Activated CD4-positive, alpha-beta T cell treated with anti-CD3 and anti-CD28 coated beads for 36 hours (primary cell): ENCODE measurements at places on chromosomes 1 and 21. TPM values are rescaled to one million over a fixed set of nuclear protein-coding genes. Genes with fewer than 3 reads are reported as not detected.

DNA sequence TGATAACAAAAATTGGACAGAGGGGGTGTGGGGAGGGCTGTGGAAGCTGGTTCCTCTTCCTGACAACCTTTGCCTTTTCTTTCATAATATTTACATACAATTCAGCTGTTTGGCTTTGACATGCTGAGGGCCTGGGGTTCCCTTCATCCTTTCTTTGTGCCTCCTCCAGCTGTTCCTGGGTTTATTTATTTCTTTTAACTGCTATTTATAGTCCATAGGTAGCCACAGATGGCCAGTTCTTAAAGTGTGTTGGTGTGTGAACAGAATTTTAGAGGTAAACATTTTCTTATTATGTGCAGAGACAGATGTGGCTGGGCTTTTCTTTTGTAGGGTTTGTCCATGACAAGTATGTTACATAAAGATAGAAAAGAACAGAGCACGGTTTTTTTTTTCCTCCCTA, 34.1 kb upstream of the CNIH3 start:
- no peaks in the 10 kb centered on the region for H3K36me3 ChIP-seq
- H3K27ac ChIP-seq, result no peak overlapping the region
- H3K4me3 ChIP-seq, result no peak overlapping the region
- H3K4me1 ChIP-seq, result no peaks in the 10 kb centered on the region

GRCh38 chr1:174075245-174075692, 53.1 kb upstream of the RC3H1 start:
- DNase-seq, result no peak
- H3K4me3 ChIP-seq, result no peak overlapping the region
- no peaks in the 10 kb centered on the region for H3K36me3 ChIP-seq
- H3K4me1 ChIP-seq, result no peaks in the 10 kb centered on the region
- peaks cover 1% of the 10 kb centered on the region for H3K27me3 ChIP-seq

DNA sequence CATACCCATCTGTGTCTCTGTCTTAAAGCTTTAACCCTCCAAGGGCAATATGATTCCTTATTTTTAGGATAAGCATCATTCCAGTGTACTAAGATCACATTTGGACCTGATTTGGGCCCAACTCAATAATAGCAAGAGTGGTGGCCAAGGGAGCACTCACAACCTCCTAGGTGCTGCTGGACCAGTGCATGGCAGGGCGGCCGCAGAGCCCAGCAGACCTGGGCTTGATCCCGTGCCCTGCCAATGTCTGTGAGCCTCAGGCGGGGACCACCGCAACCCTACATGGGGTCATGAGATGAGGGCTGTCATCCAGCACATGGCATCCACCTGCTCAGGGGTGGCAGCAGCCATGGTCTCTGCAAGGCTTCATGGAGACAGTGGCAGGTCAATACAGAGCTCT, 201.8 kb upstream of the TMEM51 start:
- no peaks in the 10 kb centered on the region for H3K4me1 ChIP-seq
- no peak overlapping the region for H3K4me3 ChIP-seq
- H3K27me3 ChIP-seq, result no peaks in the 10 kb centered on the region

Gene ALX3
- total RNA-seq, result not detected

DNA sequence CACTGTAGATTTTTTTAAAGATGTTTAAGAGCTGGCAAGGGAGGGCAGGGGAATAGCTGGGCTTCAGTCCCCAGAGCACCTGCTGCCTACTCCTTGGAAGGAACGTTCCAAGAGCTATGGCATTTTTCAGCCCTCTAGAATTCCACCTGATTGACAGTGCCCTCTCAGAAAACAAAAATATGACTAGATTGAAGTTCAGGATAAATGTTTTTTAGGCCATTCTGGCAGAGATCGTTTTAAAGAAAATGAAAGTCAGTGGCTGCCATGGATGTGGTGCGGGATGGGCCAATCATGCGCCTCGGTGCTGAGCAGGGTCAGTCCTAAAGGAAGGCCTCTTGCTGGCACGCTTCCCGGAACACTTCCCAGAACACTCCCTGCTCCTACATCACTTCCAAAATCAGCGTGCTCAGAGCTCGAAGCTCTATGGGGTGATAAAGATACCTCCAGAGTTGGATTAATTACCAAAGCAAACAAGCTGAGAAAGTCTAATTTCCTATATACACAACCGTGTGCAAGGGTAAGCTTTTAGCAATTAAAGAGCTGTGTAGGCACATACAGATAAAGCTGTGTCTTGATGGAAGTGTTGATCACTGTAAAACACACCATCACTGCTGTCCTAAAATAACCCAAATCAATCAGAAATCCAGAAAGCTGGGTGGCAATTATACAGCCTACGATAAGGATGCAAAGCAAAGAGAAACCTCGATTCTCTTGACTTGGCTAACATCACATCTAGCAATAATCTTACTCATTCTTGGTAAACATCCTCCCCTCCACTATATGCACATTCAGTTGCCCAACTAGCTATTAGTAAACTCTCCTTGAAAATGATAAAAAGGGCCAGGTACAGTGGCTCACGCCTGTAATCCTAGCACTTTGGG, 34.6 kb downstream of the TGFBR3 start:
- no peak overlapping the region for H3K27ac ChIP-seq
- DNase-seq, result no peak
- H3K4me1 ChIP-seq, result peaks cover 2% of the 10 kb centered on the region
- peaks cover 3% of the 10 kb centered on the region for H3K36me3 ChIP-seq
